ENCODE measurements at places on chromosomes 5 and 9.

GRCh38 chr9:14071484-14071883 is 242.5 kb downstream of the NFIB start:
- no peaks in the 10 kb centered on the region for H3K27me3 ChIP-seq
- DNase-seq = no peak
- no peak overlapping the region for H3K27ac ChIP-seq
- no peaks in the 10 kb centered on the region for H3K36me3 ChIP-seq
- no peaks in the 10 kb centered on the region for H3K4me1 ChIP-seq

DNA sequence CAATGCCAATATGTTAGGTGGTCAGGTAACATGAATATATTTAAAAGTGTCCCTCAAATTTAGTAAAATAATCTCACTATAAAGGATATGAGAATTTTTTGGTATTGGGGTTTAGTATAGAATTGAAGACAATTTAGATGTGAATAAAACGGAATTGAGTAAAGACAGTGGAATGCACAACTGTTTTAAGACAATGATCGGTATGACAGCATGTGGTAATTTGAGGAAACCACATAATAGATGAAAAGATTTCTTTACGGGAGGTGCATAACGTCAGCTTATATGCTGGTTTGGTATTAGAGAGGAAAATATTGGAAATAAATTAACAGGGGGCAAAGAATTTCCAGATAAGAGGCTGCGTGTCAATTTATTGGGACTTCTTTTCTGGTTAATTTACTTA is 1043.2 kb downstream of the CDH18 start:
- no peaks in the 10 kb centered on the region for H3K36me3 ChIP-seq
- no peak for DNase-seq
- no peak overlapping the region for H3K4me3 ChIP-seq
- H3K27ac ChIP-seq = no peak overlapping the region
- no peaks in the 10 kb centered on the region for H3K4me1 ChIP-seq

- H3K4me1 ChIP-seq = peaks cover 3% of the 10 kb centered on the region
- peak; percentile 12 for DNase-seq
- peak overlapping the region; percentile 95 for H3K27ac ChIP-seq
- H3K27me3 ChIP-seq = no peaks in the 10 kb centered on the region
- H3K4me3 ChIP-seq = no peak overlapping the region
These were observed 599.7 kb downstream of the CAAP1 start for GRCh38 chr9:26292943-26293342.

DNA sequence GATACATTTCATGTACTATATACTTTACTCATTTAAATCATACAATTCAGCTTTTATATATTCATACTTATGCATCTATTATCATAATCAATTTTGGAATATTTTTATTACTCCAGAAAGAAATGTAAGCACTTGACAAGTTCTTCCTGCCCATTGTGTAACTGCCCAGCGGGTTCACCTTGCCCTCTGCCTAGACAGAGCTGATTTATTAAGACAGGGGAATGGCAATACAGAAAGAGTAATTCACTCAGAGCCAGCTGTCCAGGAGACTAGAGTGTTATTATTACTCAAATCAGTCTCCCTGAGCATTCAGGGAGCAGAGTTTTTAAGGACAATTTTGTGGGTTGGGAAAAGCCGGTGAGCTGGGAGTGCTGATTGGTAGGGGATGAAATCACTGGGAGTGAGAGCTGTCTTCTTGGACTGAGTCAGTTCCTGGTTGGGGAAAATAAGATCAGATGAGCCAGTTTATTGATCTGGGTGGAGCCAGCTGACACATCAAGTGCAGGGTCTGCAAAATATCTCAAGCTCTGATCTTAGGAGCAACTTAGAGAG is 16.1 kb upstream of the SPIN1 start:
- no peaks in the 10 kb centered on the region for H3K36me3 ChIP-seq
- H3K4me3 ChIP-seq = no peak overlapping the region
- H3K4me1 ChIP-seq = no peaks in the 10 kb centered on the region
- no peak overlapping the region for H3K27ac ChIP-seq
- DNase-seq = peak; percentile 20

GRCh38 chr9:135887585-135888050 is 19.7 kb downstream of the CAMSAP1 start:
- no peak for DNase-seq
- H3K4me1 ChIP-seq = peaks cover 62% of the 10 kb centered on the region
- H3K27ac ChIP-seq = no peak overlapping the region
- no peaks in the 10 kb centered on the region for H3K27me3 ChIP-seq
